Brain pericyte (primary cell): ENCODE measurements at places on chromosomes 7 and 10.

DNA sequence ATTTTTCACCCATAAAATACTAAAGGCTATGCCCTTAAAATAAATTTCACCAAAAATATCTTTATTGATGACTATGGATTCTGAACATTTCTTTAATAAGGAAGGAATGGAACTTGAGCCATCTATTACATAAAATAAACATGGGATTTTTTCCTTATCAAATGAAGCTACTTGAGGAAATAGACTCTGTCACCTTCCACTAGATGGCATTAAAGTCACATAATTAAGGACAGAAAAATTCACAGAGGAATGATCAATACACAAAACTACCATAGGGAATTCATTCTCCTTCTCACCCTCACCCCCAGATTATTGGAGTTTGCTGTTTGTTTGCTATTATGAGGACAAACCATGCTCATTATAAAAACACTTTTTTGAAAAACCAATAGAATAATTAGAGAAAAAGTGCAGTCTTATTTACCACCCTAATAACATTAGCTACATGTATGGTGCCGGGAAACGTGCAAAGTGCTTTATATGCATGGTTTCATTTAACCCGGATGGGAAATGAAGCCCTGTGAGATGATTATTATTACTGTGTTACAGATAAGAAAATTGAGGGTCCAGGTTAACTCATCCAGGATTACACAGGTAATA lies 21.1 kb upstream of the FOXI2 start:
- DNase-seq, result no peak

DNA sequence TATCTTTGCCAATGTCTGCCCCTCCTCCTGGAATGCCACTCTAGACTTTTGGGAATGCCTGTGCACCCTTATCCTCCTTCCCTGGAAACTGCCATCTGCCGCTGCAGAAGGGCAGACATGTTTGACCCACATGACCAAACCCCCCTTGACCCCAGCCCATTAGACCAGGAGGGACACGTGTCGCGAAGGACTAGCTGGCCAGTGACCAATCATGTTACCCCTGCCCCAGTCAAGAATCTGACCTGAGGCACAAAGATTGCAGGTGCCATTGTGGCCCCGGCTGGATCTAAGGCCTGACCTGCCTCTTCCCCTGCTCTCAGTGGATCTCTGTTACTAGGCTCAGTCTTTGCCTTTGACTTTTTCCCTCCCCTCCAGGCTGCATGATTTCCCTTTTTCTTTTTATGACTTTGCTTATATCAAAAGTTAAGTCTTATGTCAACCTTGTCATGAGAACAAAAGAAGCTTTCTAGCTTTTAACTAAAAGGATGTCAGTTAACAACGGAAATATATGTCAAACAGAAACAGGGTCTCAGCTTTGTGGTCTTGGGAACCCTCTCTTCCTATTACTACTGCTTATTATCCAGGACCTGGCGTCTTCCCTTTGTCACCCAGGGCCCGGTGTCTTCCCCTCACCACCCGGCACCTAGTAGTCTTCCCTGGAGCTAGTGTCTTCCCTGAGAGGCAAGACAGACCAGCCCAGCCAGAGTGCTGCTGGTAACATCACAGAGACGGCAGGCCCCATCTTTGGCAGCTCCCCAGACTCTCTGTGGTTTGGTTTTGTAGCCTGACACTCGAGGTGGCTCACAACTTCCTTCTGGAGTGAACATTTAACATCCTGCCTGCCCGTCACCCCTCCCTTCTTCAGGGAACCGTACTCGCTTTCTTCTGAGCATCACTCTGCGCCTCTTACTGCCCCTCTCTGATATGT lies 24.4 kb upstream of the PPIF start:
- peak; percentile 34 for DNase-seq

GRCh38 chr7:128303133-128303532 lies 40.6 kb downstream of the RBM28 start:
- no peak for DNase-seq

GRCh38 chr10:5987747-5988146 lies 10.4 kb upstream of the IL15RA start:
- no peak for DNase-seq

- no peak for DNase-seq
These were observed 76.8 kb upstream of the LEP start for GRCh38 chr7:128164061-128164954.

GRCh38 chr7:42236266-42236975 lies 588 bp downstream of the GLI3 start:
- DNase-seq, result peak; percentile 47

- DNase-seq, result no peak
These were observed 1.4 kb upstream of the IL6 start for GRCh38 chr7:22725585-22725984.

- DNase-seq, result no peak
These were observed 4.4 kb upstream of the IRF5 start for GRCh38 chr7:128933180-128933891.

GRCh38 chr7:57424515-57425238 lies 25.3 kb upstream of the ZNF716 start:
- DNase-seq, result no peak

DNA sequence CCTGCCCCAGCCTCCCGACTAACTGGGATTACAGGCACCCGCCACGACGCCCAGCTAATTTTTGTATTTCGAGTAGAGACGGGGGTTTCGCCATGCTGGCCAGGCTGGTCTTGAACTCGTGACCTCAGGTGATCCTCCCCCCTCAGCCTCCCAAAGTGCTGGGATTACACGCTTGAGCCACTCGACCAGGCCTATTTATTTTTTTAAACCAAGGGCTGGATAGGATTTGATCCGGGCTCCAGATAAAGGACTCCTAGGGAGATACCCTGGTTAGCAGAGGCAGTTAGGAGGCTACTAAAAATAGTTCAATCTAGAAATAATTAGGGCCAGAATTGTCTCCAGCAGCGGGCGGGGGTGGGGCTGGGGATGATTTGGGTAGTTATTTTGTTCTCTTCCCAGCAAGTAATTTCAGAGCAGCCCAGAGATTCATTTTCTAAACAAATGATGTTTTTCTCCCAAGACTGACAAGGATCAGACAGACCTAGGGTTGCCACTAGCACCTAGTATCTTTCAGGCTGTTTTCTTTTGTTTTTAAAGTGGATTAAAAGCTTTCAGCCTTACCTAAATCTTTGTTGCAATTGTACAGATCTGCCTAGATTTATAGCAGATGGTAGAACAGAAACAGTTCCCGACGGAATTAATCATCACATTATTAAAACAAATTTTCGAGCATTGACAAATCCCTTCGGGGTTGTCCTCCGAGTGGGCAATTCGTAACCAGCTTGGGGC lies 859 bp upstream of the SMC3 start:
- no peak for DNase-seq

DNA sequence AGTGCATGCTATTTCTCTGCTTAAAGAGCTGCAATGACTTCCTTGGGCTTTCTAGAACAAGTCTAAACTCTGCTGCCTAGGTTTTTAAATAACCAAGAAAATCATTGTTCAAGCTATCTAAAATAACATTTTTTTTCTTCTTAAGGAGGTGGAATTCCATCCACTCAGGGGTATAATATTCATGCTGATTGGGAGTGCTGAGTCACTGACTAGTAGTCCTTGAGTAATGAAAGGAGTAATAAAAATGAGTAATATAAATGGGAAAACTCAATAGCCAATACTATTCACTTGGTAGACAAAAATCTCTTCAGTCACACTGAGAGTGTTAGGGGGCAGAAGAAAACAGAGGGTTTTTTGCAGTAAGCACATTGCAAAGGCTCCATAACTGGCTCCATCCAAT lies 72.0 kb downstream of the GFRA1 start:
- no peak for DNase-seq

DNA sequence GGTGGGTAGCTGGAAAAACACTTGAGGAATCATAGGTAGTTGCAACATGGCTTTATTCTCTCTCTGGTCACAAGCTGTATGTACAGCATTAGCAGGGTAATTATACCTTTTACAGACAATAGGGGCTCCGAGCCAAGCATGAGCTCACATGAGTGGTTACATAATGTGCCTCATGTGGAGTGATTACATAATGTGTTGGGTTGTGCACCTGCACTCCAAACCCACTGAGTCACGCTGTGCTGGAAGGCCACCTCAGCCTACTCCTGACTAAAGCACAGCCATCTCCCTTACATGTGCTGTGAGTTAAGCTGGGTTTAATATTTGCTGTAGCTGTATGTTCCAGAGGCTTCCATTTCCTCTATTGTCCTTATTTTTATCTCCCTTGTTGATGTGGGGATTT lies 348.7 kb upstream of the SEMA3C start:
- no peak for DNase-seq

GRCh38 chr10:124665091-124665490 lies 79.1 kb downstream of the FAM53B start:
- DNase-seq, result no peak

GRCh38 chr7:138459413-138460175 lies 465 bp upstream of the TRIM24 start:
- DNase-seq, result peak; percentile 94

DNA sequence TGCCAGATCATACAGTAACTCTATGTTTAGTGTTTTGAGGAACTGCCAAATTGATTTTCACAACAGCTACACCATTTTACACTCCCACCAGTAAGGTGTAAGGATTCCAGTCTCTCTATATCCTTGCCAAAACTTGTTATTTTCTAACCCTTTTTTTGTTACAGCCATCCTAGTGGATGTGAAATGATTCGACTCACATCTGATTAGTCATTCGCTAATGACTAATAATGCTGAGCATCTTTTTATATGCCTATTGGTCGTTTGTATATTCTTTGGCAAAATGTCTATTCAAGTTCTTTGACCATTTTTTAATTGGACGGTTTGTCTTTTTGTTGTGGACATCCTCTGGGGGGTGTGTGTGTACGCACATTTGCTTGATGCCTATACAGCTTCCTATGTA lies 142.8 kb downstream of the DGKB start:
- no peak for DNase-seq

GRCh38 chr10:33901166-33901565 lies 566.7 kb upstream of the NRP1 start:
- peak; percentile 37 for DNase-seq

- no peak for DNase-seq
These were observed at the start of gene FBXW4 for GRCh38 chr10:101694674-101695403. FBXW4 (minus strand) TSS chr10:101695170; CDS start chr10:101695105, 65 bp downstream.

DNA sequence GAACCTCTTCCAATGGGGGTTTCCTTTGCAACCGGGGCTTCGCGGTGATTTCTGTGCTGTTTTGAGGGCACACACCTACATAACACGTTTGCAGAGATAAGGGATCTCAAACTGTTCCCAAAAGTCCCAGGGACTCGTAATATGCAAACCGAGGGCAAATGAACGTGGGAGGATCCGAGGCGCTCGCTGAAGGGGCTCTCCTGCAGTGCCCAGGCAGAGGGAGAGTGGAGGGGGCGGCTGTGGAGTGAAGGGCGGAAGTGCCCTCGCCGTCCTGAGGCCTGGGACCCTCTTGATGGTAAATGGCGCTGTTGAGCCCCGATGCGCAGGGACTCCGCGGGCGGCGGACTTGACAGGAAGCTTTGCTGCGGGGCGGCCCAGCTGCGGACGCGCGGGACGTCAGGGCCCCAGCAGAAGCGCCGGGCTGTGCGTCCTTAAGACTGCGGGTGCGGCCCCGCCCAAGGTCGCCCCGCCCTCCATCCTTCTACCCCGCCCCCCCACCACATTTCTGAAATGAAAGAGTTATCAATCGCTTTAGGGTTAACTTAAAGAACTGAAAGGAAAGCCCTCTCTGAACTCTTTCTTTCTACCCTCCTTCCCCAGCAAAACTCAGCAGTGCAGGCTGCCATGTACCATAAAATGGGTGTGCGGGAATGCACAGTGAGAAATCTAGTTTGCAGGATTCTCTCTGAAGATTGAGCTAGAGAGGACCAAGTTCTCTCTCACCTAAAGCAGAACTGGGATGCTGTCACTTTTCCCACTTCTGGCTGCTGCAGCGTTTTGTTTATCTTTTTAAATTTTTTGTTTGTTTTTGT lies 151.8 kb upstream of the YAE1 start:
- peak; percentile 12 for DNase-seq

DNA sequence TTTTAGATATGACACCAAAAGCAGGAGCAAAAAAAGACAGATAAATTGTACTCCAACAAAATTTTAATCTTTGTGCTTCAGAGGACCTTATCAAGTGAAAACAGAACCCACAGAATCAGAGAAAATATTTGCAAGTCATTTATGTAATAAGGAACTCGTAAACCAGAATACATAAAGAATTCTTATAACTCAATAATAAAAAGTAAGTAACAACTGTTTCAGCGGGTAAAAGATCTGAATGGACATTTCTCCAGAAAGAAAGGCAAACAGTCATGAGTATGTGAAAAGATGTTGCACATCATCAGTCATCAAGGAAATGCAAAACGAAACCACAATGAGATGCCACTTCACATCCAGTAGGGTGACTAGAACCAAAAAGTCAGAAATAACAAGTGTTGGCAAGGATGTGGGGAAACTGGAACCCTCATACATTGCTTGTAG lies 167.7 kb upstream of the KCTD7 start:
- no peak for DNase-seq

DNA sequence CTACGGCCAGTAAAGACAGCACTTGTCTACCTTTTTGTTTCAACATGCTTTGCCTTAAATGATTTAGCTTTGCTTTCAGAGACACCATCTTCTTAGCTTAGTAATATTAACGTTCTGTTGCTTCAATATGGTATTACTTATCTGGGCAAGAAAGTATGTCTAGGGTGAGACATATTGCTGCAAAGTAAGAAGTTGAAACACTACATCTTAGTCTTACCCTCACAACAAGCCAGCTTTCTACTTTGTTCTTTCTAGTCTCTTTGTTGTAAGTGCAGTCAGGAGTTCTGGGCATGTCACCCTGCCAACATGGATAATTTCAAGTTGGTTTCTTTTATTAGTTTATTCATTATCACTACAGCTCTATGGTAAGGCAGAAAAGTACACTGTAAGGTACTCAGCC lies 122.7 kb upstream of the DNAJB12 start:
- DNase-seq, result no peak

DNA sequence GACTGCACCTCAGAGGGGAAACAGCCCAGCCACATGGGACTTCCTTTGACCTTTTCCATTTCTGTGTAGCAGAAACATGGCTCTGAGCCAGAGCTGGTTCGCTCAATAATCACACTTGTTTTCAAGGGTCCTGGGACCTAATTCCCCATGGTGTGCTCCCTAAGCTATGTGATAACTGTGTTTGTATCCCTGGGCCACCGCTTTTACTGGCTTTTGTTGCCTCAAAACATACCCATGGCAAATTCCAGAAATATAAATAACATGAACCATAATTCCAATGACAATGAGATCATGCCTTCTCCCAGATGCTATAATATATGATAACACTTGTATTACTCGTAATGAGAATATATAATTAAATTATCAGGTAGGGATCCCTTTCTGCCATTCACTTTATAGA lies 196.4 kb downstream of the GFRA1 start:
- DNase-seq, result no peak

DNA sequence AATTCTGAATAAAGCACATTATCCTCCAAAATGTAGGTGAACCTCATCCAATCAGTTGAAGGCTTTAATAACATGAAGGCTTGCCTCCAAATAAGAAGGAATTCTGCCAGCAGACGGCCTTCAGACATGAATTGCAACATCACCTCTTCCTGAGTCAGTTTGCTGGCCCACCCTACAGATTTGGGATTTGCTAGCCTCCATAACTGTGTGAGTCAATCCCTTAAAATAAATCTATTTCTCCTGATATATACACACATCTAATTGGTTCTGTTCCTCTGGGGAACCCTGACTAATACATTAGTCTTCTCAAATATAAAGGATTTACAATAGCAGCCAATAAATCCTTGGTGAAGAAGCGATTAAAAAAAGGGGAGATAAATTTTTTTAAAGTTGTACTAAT lies 34.8 kb upstream of the OSBPL3 start:
- no peak for DNase-seq
